NCI-H2029 (cell line): ENCODE measurements at places on chromosomes 11 and 22.

DNA sequence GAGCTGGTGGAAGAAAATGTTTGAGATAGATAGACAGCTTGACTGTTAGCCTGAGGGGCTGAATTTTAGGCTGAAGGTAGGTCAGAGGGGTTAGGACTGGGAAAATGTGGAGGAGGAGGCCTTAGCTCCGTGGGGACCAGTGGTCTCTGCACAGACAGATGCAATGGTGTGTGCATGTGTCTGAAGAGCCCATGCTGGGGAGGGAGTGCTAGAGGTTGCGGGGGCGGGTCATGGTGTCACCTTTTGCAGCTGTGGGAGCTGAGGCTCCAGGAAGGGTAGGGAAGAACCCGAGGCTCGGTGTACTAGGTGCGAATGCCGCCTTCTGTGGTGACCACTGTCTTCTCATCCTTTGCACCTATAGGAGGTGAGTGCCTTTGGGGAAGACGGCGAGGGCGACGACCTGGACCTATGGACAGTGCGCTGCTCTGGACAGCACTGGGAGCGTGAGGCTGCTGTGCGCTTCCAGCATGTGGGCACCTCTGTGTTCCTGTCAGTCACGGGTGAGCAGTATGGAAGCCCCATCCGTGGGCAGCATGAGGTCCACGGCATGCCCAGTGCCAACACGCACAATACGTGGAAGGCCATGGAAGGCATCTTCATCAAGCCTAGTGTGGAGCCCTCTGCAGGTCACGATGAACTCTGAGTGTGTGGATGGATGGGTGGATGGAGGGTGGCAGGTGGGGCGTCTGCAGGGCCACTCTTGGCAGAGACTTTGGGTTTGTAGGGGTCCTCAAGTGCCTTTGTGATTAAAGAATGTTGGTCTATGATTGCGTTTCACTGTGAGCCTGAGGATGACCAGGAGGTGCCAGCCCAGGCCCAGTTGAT is 1.6 kb downstream of the SDF2L1 start:
- DNase-seq, result no peak

- DNase-seq, result no peak
Observed at GRCh38 chr11:125724125-125724524, 22.0 kb upstream of the PATE1 start.

- peak; percentile 51 for DNase-seq
Observed at GRCh38 chr11:8206251-8207079, 37.6 kb upstream of the RIC3 start.

DNA sequence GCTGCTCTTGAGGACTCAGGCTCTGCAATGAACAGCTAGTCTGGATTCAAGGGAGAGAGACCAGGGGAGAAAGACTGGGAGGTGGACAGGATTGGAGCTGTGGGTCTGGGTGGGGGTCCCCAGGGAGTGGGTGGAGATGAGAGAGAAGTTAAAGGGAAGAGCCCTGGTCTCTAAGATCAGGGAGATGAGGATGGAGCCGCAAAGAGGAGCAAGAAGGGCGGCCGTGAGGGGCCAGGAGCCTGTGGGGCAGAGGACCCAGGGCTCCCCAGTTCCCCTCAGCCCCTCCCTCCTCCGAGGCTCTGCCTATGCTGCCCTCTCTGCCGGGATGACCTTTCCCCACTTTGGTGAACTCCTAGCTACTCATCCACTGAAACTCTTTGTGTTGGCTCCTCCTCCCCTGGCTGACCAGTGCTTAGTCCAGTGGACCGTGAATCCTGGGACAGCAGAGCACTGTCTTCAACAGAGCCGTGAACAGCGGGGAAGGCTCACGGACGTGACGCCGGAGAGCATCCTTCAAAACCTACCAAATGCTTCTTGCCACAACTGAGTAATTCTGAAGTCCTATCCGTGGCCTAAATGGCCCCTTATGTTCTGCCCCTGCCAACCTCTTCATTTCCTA is 16.4 kb upstream of the RFPL3 start:
- no peak for DNase-seq

GRCh38 chr11:130282111-130282510 is 32.6 kb downstream of the ZBTB44 start:
- no peak for DNase-seq

- no peak for DNase-seq
Observed at GRCh38 chr11:117818041-117818873, 6.3 kb downstream of the FXYD2 start.

GRCh38 chr11:66598993-66599392 is 6.0 kb downstream of the CCS start:
- no peak for DNase-seq

- DNase-seq, result no peak
Observed at GRCh38 chr11:15569305-15570025, 454.7 kb downstream of the INSC start.

DNA sequence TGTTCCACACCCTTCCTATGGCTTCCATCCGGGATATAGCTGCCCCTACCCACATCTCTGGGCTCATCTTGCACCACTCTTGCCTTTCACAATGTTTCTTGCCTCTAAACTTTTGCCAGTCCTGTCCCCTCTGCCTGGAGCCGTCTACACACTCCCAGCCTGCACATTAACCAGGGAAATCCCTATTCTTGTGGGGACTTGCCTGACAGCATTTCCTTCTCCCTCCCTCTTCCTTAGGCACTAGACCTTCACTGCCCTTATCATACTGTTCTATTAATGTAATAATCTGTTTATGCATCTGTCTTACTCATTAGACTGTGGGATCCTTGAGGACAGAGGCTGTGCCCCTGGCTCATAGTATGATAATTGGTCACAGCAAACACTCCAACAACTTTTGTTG is 5.8 kb upstream of the TTC12 start:
- no peak for DNase-seq

- DNase-seq, result no peak
Observed at GRCh38 chr11:102929972-102930371, 25.6 kb downstream of the MMP13 start.

DNA sequence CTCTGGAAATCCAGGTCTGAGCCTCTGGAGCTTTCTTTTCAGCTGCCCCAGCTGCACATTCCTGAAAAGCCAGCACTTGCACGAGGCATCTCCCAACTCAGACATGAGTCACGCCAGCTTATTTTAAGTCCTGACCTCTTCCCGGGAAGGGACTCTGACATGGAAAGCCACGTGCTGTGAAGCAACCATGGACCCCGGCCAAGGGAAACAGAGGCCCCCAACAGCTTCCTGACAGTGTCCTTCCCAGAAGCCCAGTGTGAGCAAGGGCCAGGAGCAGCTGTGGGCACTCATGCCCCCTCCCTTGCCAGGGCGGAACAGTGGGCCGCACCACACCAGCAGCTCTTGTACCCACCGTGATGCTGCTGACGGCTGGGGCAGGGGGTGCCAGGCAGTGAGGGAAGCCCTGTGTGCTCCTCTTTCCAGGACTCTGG is 118.8 kb upstream of the CADM1 start:
- no peak for DNase-seq

DNA sequence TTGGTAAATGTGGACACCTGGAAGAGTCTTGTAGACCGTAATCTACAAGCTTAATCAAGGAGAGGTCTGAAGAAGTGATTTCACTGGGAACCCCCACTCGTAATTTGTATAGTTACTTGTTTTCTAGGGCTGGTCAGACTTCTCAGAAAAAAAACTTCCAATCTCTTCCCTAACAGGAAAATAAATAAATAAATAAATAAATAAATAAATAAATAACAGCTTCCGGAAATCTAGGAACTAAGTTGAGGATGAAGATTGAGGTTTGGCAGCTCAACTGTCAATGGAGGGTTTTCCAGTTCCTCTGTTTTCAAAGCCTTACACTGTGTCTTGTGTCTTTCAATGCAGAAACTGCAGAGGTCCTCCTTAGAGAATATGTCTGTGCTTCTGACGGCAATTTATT is 17.7 kb upstream of the TYR start:
- no peak for DNase-seq

- no peak for DNase-seq
Observed at GRCh38 chr11:9657531-9657930, 6.3 kb upstream of the SWAP70 start.

DNA sequence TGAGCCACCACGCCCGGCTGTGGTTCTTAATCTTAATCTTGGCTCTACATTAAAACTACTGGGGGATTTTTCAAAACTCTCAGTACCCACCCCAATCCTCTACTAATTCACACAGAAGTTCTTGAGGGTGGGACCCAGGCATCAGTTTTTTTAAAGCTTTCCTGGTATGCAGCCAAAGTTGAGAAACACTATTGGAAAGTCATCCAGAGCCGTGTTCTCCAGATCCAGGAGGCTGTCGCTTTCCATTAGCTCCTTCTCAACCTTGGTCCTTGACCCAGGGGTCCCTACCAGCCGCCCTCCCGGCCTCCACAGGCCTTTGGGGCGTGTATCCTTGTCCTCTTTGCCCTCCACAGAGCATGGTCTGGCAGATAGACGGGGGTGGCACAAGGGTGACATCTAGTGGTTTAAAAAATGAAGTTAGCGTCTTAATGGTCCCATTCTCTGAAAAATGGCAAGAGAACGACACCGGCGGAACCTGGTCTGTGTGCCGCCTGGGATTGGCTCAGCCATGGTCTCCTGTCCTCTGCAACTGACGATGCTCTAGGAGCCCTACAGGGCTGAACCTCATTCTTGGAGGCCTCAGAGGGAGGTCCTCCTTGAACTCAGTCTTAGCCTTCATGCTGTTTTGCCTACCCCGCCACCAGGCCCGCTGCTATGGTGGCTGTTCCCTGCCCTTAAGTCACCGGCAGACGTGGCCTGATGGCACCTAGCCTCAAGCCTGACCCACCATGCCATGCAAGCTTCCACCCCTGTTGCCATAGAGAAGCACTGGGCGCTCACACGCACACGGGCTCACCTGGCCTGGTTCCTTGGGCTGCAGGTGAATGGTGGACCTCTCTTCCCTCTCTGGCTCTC is 152.0 kb upstream of the SYN3 start:
- peak; percentile 40 for DNase-seq

DNA sequence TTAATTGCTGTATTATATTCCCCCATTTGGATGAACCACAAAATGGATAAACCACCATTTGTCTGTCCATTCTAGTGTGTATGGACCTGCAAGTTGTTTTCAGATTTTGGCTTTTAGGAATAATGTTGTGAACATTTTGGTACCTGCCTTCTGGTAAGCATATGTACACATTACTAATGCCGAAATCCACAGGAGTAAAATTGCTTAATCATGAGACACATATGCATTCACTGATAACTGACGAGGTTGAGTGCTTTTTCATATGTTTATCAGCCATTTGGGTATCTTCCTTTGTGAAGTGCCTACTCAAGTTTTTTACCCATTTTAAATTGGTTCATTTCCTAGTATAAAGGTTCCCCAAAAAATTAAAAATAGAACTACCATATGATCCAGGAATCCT is 34.2 kb downstream of the OSBP2 start:
- DNase-seq, result no peak

DNA sequence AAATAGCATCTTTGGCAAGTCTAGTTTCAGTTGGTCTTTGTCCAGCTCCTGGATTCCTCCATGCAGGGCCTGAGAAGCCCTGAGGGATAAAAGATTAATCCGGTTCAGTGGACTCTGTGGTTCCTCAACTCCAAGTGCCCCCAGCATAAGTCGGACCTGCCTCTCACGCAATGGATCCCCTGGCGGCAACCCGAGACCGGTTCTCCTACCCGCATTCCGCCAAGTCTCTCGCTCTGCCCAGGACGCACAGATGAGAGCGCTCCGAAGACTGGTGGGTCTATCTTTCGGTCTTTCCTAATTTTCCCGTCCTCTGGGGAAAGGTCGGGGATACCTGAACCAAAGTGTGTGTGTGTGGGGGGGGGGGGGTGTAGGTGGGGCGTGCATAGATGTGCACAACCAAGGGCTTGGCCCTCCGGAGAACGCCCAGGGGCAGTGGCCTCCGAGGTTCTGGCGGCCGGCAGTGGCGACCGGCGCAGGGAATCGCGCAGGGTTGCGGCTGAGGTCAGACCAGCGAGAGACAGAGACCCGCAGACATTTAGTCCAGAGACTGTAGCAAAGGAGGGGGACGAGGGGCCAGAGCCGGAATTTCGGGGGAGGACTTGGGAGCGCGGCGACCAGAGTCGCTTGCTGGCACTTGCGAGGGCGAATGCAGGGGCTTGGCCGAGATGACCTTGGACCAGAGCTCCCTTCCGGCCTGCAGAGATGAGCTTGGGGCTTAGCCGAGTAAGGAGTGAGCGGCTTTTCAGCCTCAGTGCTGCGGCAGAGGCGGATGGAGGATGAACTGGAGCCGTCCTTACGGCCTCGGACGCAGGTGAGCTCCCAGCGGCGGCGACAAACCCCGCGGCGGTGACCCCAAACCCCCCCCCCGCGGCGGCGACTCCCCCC is 712 bp upstream of the SLC2A11 start:
- no peak for DNase-seq

GRCh38 chr11:103055221-103055890 is 36.6 kb downstream of the DCUN1D5 start:
- DNase-seq, result peak; percentile 28

DNA sequence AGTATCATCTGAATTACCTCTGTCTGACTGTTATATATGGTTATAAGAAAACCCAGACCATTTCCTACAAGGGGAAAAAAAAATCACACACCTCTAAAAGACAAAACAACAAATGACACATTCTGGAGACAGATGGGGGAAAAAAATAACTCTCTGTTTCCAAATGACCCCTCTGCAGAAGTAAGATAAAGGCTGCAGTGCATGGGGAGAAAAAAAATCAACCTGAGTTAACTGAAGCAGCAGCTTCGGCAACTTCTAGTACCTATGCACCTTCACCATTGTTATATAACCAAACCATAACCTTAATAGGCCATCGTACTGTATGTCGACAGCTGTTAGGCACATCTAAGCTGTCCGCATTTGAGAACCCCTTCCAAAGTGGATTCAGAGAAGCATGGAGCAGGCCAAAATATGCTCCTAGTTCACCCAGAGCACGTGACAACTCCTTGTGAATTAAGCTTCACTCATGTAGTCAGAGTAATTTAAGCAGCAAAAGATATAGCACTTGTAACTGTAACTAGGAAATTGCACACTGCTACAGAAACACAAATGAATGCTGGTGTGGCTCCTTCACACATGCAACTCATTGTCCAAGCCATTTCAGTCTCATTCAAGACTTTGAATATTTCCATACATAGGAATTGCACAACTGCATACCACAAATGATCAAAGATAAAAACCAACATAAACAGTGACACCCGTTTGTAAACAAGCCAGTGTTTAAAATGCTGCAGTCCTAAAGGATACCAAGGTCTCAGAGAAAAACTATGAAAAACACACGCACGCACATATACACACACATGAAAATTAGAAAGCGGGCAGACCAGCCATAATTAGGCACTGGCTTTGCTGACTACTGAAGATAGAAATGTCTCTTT is 2.7 kb downstream of the SIK3 start:
- no peak for DNase-seq

DNA sequence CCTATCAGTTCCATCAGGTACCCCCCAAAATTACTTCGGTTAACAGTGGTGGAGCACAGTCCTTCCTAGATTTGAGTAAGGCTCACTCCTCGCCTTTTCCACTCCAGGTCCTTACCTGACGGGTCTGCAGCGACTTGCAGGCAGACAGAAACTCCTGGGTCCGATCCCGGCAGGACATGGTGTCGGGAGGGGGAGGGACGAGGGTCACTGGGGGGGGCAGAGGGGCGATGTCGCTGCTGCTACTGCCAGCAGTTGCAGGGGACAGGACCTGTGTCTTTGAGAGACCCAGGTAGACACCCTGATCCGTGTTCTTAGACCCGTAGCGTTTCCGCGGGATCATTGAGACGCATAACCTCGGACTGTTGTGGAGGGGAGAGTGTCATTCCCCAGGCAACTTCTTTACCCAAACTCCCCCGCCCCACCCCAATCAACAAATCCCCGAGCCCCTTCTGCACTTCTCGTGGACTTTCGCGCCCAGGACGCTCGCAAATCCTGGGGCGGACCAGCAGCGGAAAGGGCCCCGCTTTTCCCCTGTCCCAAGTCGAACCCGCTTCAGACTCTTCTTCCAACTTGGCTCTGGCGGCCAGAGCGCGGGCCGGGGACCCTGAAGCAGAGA is 839 bp downstream of the STX5 start:
- DNase-seq, result no peak

GRCh38 chr22:23255506-23256170 is 75.3 kb downstream of the BCR start:
- DNase-seq, result no peak
